ENCODE measurements at places on chromosomes 1 and 21.

DNA sequence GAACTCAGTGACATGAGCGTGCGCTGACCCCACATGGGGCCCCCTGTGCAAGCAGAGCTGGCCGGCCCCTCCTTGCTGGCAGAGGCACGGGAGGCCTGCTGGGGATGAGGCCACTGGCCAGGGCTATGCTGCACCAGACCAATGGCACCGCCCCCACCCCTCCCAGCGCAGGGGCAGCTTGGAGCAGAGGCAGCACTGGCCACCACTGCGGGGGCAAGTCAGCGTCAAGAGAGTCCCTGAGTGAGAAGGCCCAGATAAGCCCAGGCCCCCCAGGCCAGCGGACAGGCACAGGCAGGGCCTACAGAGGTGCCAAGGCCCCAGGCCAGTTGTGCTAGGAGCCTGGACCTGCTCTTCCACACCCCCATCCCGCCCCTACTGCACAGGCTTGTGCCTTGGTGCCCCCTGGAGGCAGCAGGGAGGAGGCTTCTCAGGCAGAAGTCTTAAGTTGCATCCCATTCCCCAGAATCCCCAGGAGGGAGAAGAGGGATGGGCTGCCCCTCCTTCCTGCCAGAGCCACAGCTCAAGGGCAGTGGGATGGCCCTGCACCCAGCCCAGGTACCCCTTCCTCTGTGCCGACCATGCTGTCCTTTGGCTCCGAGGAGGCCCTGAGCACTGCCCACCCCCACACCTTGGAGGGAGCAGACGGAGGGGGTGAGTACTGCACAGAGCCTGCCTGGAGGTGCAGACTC is 35.8 kb downstream of the EPHX1 start:
- DNase-seq = peak; percentile 85

GRCh38 chr1:15916916-15917315 is 59.0 kb downstream of the ZBTB17 start:
- no peak for DNase-seq

DNA sequence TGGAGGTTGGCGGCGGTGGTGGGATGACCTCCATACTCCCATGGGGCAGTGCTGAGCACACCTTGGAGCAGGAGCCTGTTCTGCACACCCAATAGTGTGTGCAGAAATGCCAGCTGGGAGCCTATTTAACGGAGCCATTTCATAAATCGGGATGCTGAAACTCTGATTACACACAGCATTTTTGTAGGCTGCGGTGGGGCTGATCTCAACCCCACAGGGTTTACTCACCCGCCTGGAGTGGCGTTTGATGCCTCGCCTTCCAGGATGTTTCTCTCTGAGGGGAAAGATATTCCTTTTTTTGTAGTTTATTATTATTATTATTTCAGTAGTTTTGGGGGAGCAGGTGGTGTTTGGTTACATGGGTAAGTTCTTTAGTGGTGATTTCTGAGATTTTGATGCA is 82.6 kb upstream of the WDR26 start:
- DNase-seq = no peak

- DNase-seq = no peak
Measured at GRCh38 chr1:207186503-207186902, 82.5 kb downstream of the C4BPA start.

DNA sequence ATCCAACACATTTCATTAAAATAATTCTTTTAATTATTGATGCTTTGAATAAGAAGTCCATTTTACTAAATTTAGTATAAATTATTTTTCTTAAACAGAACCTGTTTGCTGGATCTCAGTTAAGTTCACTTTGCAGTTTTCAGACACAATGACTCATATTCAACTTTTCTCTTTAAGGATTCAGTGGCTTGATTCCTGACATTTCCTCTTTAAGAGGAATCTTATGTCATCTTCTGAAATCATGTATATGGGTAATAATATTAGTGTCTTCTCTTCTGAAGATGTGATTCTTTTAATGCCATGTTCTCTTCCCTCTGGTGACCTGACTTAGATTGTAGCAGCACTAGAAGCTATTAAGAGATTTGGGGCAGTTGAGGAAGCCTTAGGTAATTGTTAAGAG is 12.6 kb downstream of the CREG1 start:
- DNase-seq = no peak

DNA sequence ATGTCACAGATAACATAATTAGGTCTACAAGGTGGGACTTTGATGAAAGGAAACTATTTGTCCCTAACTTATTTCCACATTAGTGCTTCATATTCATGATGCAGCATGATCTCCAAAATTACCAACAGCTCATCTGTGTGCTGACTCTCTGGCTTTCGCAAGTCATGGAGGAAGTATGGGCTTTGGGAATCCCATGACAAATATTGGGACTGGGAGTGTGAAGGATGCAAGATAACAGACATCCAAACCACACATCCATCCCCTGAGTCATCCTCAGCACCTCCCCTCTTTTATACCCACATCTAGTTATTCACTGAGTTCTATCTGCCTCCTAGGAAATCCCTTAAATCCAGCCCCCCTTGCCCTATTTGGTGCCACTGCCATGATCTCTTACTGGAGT is 102.8 kb upstream of the COL24A1 start:
- no peak for DNase-seq

GRCh38 chr1:217919683-217920388 is 288.7 kb downstream of the SPATA17 start:
- no peak for DNase-seq

DNA sequence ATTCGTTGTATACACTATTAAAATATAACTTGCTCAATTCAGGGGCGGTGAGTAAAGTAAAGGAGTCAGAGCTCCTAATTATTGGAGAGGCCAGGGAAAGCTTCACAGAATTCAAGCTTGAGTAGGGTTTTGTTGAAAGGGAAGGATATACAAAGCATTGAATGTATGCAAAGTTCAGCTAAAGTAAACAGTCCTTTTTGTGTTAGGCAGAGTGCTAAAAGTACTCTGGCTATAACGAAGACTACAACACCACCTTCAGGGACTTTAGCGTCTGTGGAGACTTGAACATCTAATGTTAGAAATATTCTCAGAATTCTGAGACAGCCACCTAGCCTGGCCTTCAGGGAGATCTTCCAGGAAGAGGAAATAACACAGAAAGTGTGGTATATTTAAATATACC is 1.1 kb downstream of the FALEC start:
- DNase-seq = peak; percentile 53

GRCh38 chr1:101207891-101208290 is 28.9 kb upstream of the S1PR1 start:
- DNase-seq = no peak

DNA sequence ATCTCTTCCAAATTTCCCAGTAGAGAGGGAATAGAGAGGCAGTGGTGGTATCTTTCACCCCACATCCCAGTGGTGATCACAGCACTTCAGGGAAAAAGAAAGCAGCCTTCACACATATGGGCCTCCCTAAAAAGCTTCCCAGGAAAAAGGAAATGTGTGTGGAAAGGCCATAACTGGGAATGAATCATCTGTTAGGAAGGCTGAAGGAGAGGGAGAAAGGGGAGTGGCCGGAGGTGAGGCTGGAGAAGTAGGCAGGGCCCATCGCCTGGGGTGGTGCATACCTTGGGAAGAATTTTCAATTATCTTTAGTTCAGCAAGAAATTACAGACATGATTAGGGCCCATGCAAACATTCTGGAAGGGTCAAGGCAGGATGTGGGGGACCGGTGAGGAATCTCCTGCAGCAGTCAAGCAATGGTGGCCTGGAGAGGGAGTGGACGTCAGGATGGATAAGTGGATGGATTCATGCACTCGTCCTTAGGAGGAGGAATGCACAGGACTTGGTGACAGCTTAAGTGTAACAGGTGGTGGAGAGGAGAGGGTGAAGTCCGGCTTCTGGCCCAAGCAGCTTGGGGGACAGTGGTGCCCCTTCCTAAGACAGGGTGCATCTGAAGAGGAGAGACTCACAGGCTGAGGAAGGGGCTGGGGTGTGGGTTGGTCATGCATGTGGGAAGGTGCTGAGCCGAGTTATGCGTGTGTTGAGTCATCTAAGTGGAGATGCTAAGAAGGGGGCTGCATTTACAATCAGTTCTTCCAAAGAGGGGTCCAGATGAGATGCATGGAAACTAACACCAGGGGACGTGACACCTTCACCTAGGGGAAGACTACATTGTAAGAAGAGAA is 17.9 kb downstream of the HIVEP3 start:
- no peak for DNase-seq

DNA sequence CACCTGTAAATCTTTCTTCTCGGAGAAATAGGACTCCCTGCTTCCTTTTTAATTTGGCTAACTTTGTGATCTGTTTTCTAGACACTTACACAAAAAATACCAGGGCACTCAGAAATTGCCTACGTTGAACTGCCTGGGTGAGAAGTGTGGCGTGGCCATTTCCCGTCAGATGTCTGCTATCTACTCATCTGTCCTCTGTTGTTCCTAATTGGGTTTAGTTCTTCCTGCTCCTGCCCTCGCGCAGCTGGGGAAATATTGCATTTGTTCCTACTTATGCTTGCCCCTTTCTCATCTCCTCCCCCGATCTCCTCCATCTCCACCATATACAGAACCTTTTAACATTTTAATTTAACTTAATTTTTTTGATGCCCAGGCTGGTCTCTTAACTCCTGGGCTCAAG is 55.1 kb downstream of the CD58 start:
- DNase-seq = peak; percentile 44

- DNase-seq = no peak
Measured at GRCh38 chr1:233514946-233515391, 98.9 kb upstream of the KCNK1 start.

- no peak for DNase-seq
Measured at GRCh38 chr21:31161157-31161556, 122.9 kb upstream of the KRTAP19-8 start.

- no peak for DNase-seq
Measured at GRCh38 chr1:67935560-67935959, 102.3 kb upstream of the GNG12 start.

GRCh38 chr21:16742131-16742641 is 770.7 kb upstream of the CXADR start:
- no peak for DNase-seq

All from hematopoietic multipotent progenitor cell treated with erythropoietin and hydrocortisone succinate and interleukin-3 and kit ligand, for 6 days (in vitro differentiated cells).